ENCODE measurements at places on chromosomes 4 and X.

GRCh38 chr4:105440890-105441289 is 33.0 kb downstream of the PPA2 start:
- no peak for DNase-seq

- DNase-seq: no peak
Measured at GRCh38 chr4:28225689-28226353, 1365.2 kb downstream of the STIM2 start.

DNA sequence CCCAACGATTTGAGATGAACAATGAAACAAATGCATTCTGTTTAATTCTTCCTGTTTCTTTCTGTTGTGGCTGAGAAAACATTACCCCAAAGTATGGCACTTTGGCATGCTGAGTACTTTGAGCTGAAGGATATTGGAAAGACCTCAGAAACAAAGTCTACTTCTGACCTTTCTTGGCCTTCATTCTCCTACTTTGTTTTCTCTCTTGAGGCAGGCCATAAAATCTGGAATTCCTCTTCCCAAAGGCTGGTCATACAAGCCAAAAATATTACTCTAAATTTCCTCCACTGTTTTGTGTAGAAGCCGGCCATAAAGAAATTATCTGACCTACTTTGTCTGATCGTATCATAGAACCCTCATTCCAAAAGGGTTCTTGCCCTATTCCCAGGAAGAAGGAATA is 1048.2 kb downstream of the TECRL start:
- no peak for DNase-seq

GRCh38 chrX:63275127-63275526 is 76.0 kb downstream of the SPIN4 start:
- no peak for DNase-seq

DNA sequence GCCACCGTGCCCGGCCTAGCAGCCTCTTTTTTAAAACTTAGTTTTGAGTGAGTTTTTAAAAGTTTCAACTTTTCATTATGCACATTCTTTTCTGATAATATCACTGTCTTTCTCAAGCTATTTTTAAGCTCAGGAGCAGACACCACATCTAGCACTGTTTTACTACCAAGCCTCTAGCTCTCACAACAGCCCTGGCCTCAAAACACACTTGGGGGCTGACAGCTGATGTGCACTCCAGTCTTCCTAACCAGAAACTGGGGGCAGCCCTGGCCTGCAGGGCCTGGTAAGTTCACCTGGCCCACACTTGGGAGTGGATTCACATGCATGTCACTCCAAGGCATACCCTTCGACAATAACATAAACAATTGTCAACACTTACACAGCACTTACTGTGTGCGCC is 34.0 kb downstream of the CENPU start:
- no peak for DNase-seq

GRCh38 chrX:66018585-66019309 is 21.1 kb downstream of the VSIG4 start:
- DNase-seq: no peak

DNA sequence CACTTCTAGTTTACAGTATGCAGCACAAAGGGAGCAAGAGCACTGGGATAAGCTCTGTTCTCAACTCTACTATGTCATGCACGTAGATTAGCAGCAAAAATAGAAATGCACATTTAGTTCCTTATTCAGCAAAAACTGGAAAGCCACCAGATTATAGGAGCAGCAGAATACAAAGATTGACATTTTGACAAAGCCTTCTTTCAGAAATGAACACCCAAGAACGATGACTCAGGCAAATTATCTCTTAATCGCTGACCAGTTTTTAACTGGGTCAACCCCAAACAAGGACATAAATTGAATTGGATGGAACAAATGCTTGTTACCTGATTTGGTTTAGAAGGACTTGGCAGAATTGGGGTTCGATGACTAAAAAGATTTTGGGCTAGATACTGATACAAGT is 775.3 kb upstream of the HS3ST1 start:
- no peak for DNase-seq

- no peak for DNase-seq
Measured at GRCh38 chrX:11064851-11065600, 46.1 kb upstream of the HCCS start.

- DNase-seq: no peak
Measured at GRCh38 chrX:49286581-49286980, 16.9 kb upstream of the GAGE10 start.

DNA sequence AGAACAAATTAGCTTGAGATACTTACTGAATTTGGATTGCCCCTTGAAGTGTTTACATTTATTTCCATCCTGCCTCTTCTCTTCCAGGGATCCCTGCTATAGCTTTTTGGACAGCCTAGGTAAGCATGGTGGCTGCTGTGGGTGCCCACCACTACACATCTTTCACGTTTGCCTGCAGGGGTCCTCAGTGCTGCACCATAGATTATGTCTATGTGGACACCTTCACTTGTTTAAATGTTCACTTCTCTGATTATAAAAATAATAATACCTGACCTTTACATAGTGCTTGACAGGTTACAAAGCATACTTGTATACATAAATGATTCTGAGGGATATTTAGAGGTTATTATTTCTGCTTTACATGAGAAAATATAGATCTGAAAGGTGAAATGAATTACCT is 67.9 kb upstream of the SLC4A4 start:
- no peak for DNase-seq

GRCh38 chr4:38226170-38226569 is 266.0 kb downstream of the PTTG2 start:
- no peak for DNase-seq

GRCh38 chrX:37754516-37754915 is 25.3 kb upstream of the CYBB start:
- no peak for DNase-seq

DNA sequence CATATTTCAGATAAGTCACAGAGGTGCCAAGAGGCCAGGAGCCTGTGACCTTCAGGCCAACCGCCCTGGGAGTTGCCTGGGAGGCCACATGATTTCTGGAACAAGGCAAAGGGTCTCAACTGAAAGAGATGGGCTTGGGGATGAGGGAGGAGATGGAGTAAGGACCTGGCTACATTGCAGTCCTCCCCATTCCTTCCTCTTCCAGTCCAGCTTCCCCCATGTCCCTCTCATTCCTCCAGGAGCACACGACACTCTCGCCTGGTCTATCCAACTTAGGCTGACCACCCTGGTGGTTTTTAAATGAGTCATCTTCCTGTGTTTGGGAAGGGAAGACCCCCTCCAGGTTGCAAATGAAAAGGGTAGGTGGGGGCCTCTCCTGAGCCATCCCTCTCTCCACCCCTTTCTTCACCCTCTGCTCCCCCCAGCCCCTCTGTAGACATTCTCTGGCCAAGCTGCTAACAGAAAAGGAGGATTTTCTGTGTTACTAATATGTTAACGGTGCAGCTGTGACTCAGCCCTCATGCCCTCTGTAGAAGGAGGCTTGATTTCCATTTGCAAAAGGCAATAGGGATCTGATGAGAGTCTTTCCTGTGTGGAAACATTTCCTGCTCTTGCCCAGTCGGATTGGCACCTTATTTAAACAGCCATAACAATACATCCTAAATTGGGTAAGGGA is 79.2 kb downstream of the RTL5 start:
- no peak for DNase-seq

- DNase-seq: no peak
Measured at GRCh38 chr4:51831133-51831532, 11.8 kb upstream of the DCUN1D4 start.

DNA sequence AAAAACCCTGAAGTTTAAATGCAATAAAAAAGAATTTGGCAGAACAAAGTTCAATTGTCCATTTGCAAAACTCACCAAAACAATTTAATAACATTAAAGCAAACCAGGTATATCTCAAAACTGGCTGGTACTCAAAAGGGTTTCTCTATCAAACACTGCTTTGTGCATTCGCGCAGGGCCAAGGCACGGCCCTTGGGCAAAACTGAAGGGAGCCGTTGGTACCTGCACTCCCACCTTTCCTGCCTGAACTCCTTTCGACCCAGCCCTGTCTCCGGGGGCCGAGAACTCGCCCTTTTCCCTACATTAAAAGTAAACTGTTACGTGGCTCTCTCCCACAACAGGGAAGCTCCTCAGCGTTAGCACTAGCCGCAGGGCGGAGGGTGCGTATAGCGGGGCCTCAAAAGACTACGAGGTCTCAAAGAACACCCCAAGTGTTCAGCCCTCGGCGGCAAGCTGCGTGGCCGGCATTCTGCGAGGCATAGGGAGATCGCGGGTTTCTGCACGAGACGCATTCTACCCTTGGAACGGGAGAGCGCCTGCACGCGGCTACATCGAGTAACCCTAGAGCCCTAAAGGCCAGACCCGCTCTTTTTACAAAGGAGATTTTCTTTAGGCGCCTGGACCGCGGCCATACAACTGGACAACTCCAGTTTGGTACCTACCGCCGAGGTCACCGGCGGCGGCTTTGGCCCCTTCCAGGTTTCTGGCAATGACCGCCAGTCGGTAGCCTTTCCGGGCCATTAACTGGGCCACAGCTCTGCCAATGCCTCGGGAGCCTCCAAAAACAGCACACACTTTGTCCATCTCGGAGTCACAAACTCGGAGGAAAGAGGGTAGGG is 550 bp downstream of the CBR4 start:
- DNase-seq: peak; percentile 82

DNA sequence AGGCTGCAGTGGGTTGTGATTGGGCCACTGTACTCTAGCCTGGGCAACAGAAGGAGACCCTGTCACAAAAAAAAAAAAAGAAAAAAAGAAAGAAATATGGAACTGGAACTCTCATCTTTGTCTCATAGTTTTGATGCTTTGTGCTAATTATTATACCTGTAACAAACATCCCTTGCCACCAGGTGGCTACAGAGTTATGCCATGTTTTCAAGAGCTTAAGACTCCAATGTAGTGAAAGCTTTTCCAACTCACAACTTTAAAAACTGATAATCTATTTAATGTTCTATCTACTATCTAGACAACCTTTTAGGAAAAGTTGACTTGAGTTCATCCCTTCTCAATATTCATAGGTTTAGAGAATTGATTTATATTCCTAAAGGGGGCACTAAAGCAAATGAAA is 42.4 kb downstream of the HTR2C start:
- DNase-seq: no peak

GRCh38 chr4:153161226-153161963 is 42.8 kb upstream of the TRIM2 start:
- DNase-seq: no peak

DNA sequence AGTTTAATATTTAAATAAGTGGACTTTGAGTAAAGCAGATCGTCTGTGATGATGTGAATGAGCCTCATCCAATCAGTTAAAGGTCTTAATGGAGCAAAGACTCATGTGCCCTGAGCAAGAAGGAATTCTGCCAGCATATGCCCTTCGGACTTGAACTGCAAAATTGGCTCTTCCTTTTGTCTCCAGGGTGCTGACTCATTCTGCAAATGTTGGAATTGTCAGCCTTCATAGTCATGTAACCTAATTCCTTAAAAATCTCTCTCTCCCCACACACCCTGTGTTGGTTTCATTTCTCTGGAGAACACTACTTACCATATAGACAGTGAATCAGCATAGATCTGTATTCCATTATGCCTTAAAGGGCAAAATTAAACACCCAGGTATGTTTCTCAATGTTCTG is 609.8 kb upstream of the GALNTL6 start:
- no peak for DNase-seq

GRCh38 chr4:136725286-136726081 is 806.8 kb downstream of the PCDH18 start:
- no peak for DNase-seq

DNA sequence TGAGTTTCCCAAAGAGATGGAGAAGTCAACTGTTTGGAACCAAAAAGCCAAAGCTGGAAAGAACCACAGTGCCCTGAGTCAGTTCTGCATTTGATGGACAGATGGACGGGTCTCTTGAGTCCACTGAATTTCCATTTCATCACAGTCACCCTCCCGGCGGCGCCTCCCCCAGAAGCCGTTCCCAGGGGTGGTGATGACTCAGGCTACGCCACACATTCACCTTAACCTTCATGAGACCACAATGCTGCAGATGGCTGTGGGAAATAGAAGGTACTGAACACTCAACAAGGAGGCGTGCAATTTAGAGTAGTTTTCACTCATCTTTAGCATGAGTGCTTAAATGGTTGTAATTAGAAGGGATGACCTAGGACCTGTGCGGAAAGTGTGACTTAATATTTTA is 61.3 kb downstream of the STOX2 start:
- no peak for DNase-seq

DNA sequence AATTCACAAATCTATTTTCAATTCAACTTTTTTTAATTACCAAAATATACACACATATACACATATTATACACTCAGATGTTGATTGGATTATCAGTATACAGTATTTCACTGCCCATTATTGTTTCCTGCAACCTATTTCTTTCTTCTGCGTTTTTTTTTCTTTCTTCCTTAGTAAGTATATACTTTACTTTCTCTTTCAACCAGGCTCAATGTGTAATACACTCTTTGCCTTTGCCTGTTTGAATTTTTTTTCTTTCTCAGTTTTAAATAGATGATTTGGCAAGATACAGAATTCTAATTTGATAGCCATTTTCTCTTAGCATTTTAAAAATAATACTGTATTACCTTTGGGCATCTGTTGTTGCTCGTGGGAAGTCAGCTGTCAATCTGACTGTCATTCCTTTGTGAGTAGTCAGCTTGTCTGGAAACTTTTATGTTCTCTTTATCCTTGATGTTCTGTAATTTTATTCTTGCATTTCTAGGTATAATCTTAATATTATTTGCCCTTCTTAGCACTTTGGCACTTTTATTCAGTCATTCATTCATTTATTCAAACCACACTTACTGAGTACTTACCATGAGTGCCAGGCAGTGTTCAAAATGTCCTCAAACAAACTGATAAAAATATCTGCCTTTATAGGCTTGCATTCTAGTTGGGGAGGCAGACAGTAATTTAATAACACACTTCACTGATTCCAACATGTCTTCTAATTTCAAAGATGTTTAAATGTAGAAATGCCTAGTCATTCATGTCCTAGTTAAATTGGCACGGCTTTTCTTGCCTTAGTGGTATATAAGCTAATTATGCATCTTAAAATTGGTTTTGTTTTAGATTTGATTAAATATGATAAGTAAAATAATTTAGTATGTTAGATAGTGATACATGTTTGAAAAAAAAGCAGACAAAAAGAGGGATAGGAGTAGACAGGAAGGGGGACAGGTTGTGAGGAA is 3.7 kb downstream of the USP38 start:
- no peak for DNase-seq

GRCh38 chrX:118338930-118339329 is 7.0 kb upstream of the WDR44 start:
- no peak for DNase-seq

- no peak for DNase-seq
Measured at GRCh38 chr4:78784236-78784865, 8.2 kb downstream of the BMP2K start.

DNA sequence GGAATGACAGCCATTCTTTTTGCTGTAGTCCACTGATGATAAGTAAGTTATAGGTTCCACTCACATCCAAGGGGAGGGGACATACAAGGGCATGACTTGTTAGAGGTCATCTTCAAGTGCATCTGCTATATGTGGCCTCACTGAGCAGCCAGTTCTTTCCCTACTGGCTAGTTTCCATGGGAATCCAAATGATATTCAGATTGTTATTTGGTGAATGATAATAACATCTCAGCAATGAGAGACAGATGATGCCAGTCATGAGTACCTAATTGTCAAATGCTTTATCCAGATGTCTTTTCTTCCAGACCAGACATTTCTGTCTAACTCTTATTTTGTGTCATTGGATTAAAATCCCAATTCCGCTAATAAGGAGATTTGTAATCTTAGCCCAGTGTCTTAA is 460.4 kb upstream of the BOD1L1 start:
- DNase-seq: no peak
